Esophagus muscularis mucosa (tissue), 4 donors: ENCODE measurements at places on chromosomes 7 and 10. TPM values are rescaled to one million over a fixed set of nuclear protein-coding genes. Genes with fewer than 3 reads are reported as not detected.

GRCh38 chr10:49486738-49487137 is 52.2 kb downstream of the ERCC6 start:
- no peak for DNase-seq

DNA sequence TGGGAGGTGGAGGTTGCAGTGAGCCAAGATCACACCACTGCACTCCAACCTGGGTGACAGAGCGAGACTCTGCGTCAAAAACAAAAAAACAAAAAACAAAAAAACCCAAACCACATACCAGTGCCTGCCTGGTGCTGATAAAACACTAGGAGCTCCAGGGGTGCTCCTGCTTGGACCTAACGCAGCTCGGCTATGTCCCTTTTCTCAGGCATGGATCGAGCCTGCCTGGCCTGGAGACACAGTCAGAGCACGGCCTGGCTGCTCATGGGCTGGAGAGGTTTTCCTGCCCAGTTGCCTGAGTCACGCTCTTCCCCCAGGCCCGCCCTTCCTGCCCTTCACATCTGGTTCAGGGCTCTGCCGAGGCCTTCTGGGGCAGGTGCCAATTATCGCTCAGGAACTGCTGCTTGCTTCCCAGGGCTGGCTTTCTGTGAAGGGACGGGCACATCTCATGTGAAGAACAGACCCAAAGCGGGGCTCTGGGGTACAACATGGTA is 12.6 kb upstream of the NPFFR1 start:
- DNase-seq: peak; percentile 93

DNA sequence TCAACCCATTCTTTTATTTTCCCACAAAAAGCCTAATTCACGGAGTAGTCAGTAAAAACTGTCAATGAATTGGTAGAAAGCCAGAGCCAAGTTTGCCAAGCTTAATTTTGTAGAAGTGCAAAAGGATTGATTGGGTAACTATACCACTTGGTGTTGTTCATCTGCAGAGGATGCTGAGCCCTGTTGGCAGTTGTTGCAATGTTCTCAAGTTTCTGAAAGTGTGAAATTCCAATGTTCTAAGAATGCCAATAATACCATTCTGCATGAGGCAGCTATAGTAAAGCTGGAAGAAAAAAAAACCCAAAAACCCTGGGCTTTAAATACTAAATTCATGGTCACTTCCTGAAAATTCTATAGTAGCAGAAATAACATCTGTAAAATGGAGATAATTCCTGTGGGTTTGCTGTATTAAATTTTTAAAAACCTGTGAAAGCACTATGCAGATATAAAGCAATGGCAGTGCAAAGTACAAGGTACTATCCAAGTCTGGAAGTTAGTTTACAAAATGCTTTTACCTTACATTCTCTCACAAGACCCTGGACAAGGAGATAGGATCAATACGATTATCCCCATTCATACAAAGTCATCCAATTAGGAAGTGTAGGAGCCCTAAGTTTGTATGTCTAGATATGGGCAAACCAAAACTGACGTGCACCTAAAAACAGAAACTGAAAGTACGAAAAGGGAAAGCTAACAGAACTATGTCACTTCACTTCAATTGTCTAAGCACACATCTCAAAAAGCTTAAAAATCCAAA is 6.0 kb upstream of the PON1 start:
- DNase-seq: peak; percentile 14

DNA sequence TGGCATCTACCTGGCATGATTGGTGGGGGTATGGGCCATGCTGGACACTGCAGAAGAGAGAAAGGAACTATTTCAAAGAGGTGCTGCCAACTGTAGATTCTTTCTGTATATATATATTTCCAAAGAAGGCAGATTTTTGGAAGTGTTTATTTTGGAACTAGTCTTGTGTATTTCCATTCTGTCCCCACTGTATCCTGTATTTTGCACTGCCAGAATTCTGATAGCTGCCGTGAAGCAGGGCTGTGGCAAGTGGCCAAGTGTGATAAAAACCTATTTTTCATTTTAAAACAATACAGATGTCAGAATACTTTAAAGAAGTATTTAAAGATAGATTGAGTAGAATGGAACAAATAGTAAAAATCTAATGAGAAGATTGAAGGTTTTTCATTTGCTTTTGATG is 17.1 kb downstream of the MCU start:
- no peak for DNase-seq

DNA sequence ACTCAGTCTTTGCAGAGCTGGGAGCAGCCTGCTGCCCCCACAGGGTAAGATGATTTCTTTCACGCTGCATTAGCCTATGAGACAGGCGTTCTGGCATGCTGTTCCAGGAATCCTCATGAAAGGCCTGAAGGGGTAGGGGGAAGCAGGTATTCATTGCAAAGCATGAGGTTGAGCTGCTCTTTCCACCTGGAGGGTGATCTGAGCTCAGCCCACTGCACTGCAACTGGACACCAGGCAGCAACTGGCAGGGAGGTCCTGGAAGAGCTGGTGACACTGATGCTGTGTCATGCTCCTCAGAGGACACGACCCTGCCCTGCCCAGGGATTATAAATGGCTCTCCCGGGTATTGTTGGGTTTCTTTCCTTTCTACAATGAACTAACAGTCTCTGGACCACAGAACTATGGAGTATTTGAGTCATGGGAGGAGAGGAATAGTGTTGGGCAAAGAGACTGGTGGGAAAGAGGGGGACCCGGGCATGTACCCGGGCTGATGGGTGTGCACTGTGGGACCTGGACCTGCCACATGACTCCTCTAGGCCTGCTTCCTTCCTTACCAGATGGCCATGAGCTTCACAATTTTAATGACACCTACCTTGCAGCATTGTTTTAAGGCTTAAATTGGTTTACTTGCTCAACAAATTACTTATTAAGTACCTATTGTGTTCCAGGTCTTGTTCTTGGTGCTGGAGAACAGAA is 24.3 kb downstream of the SLC25A28 start:
- no peak for DNase-seq

DNA sequence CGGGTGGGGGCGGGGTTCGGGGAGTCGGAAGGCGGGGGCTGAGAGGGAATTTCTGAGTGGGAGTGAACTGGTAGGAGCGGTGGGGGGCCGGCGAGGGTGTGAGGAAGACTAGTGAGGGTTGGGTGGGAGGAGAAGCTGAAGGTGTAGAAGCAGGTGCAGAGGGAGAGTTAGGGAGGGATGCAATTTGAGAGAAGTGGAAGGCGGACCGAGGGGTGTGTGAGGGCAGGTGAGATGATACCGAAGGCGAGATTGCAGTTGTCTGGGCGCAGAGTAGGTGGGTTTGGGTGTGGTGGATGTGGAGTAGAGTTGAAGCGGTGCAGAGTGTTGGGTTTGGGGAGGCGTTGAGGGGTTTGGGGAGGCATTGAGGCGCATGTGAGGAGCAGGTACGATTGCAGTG is 643 bp downstream of the KAT6B start:
- DNase-seq: no peak

GRCh38 chr10:101708870-101709269 is 13.9 kb upstream of the FBXW4 start:
- no peak for DNase-seq

- DNase-seq: peak; percentile 98
Observed at GRCh38 chr10:79070606-79071395, 2.0 kb downstream of the ZMIZ1 start.

DNA sequence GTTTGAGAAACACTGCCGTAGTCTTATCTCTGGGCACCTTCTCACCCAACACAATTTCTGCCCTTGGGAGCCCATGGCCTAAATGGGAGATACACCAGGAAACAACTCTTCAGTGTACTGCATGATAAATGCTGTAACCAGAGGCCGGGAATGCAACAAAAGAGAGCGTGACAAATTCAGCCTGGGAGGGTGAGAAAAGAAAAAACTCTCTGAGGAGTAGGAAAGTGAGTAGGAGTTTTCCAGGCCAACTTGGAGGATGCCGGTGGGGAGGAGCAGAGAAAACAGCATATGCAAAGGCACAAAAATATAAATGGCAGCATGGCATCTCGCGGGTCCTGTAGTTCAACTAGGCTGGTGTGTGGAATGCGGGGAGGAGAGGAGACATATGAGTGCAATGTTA is 624.5 kb downstream of the PARD3 start:
- no peak for DNase-seq

DNA sequence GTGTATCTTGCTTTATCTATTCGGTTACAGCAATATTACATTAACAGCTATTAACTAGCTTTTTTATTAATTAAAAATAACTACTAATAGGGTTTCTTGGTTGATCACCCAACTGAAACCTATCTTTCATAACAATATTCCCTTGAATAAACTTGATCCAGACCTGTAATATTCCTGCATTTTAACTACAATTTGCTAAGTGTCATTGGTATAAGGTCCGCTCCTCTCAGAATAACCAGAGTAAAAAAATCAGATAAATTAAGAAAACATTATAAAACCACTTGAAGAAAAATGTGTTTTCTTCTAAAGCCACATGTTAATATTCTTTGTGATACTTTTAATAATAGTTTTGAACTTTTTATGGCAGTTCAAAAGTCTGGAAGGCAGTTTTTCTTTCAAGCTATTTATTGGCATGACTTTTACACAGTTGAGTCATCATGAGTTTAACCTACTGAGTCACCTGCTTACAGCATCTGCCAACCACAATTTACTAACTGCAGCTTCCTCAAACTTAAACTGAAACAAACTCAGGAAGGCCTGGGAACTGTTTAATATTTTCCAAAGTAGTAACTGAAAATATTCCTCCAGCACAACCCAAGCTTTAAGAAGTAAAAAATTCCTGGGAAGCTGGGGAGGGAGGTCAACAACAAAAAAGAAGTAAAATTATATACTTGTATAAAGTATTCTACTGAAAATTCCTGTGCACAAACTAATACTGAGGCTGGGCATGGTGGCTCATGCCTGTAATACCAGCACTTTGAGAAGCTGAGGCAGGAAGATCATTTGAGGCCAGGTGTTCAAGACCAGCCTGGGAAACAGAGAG is 103.2 kb downstream of the NRBF2 start:
- no peak for DNase-seq

DNA sequence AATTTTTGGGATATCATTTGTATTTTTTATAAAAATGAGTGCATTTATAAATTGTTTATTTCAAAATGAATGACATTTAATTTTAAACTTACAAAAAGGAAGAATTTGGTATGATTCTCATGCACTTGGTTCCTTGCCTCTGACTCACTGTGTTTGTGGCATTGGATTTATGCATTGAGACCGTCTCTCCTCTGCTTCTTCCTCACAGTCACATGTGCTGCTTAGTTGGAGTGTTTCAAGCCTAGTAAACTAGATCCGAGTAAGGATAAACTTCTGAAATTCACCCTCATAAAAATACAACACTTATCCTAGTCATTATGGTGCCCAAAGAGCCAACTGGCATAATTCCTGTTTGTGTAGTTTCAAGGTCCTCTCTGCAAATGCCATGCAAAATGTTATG is 19.1 kb upstream of the FZD8 start:
- no peak for DNase-seq

- no peak for DNase-seq
Observed at GRCh38 chr7:77799078-77799964, 748 bp downstream of the PHTF2 start.

GRCh38 chr7:27095897-27096767 is at the start of gene HOXA1:
Gene HOXA1, minus strand, starts transcription at chr7:27096000. Its CDS starts 88 bp downstream, at chr7:27095912.
- DNase-seq: peak; percentile 98

GRCh38 chr7:25386311-25386744 is 158.0 kb upstream of the NPVF start:
- peak; percentile 89 for DNase-seq

DNA sequence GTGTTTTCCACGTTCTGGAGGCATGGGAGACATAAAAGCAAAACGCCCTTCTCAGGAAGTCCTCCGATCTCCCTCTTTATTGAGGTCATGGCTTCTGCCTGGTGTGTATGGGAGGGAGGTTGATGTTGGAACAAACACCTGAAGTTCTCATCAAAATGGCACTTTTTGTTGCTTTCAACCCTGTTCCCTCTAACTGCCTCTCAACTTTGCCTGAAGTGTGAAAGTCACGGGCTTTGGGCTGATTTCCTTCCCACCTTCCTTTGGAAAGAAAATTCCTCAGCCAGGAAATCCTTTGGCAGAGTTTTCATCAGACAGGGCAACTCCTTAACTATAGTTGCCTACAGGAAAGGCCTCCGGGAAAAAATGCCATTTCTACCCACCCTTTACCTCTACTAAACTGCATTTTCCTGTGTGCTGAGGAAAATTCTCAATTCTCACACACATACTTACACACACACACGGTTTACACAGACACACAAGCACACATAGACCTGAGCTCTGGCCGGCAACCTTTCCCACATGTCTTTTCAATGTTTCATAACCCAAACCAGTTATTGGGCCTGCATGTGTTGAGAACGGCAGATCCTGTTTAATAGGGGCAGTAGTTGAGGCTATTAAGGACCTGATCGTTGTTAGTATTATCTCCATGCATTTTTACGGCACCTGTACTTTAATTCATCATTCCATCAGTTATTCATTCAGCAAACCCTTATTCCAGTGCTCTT is 36.4 kb downstream of the CYP17A1 start:
- no peak for DNase-seq

GRCh38 chr7:18846765-18847215 is 270.6 kb downstream of the TWIST1 start:
- no peak for DNase-seq

GRCh38 chr7:80060218-80060806 is 74.3 kb upstream of the GNAI1 start:
- no peak for DNase-seq

GRCh38 chr7:130305433-130306042 is 12.6 kb downstream of the CPA4 start:
- no peak for DNase-seq

- DNase-seq: no peak
Observed at GRCh38 chr7:31957090-31957720, 113.0 kb downstream of the PDE1C start.

DNA sequence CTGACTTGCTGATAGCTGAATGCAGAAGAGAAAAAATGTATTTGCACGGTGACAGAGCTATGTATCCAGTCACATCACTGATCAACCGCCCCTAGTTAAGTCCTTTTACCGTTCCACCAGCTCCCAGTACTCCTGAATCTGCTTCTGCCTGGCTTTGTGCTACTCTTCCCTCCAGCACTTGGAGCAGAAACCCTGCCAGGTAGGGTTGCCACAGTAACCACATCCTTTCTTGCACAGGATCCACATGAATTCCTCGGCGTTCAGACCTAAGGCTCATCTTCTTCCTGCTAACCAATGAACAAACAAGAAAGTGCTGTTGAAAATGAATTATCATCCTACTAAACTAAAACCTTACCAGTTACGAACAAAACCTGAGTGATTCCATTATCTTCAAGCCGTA is 52.0 kb upstream of the KCTD7 start:
- DNase-seq: no peak

DNA sequence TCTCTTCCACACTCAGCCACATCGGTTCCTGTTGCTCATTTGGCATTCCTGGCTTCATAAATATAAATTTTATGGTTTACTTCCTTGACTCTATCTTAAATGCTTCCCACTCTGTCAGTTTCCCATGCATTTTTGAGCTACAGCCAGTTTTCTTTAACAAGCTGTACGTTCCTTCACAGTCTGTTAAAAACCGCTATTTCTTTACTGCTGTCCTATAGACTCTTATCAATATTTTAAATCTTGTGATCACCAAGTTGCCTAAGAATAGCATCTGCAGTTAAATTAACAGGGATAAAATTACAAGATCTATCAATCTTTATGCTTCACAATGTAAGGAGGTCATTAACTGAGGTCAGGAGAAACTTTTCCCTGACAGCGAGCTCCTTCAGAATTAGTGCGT is 103.1 kb upstream of the RHOBTB1 start:
- peak; percentile 34 for DNase-seq

Gene SEMA3E
- 20.4 TPM for total RNA-seq

Gene ANLN
- 10.8 TPM for total RNA-seq

Gene FEZF1
- total RNA-seq: not detected

Gene INSYN2A
- total RNA-seq: not detected

Gene CACNB2
- 108 TPM for total RNA-seq

Gene ANKRD16
- total RNA-seq: 5.4 TPM

Gene ENTPD1
- 33.4 TPM for total RNA-seq

Gene SP8
- total RNA-seq: not detected

Gene SRI
- 40.3 TPM for total RNA-seq

Gene C7orf33
- total RNA-seq: not detected

Gene NPTX2
- 31.9 TPM for total RNA-seq
